ENCODE measurements at places on chromosomes 6 and 20.

GRCh38 chr6:112639391-112639831 is 292.3 kb downstream of the RFPL4B start:
- no peak for DNase-seq

DNA sequence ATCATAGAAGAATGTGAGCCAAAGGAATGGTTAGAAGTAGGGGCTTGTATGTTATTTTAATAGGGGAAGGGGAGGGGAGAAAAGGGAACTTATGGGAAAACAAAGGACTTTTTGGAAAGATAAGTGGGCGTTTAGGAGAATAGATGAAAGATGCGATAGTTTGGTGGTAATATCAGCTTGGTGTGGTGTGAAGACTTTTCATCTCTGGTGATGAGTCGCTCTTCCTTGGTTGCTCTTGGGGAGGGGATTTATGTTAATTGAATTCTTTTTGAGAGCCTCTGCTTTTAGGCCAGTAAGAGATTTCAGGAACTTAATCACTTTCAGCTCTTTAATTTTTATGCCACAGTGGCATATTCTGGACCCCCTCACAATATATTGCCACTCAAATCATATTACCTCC is 10.8 kb downstream of the HECA start:
- no peak for DNase-seq

DNA sequence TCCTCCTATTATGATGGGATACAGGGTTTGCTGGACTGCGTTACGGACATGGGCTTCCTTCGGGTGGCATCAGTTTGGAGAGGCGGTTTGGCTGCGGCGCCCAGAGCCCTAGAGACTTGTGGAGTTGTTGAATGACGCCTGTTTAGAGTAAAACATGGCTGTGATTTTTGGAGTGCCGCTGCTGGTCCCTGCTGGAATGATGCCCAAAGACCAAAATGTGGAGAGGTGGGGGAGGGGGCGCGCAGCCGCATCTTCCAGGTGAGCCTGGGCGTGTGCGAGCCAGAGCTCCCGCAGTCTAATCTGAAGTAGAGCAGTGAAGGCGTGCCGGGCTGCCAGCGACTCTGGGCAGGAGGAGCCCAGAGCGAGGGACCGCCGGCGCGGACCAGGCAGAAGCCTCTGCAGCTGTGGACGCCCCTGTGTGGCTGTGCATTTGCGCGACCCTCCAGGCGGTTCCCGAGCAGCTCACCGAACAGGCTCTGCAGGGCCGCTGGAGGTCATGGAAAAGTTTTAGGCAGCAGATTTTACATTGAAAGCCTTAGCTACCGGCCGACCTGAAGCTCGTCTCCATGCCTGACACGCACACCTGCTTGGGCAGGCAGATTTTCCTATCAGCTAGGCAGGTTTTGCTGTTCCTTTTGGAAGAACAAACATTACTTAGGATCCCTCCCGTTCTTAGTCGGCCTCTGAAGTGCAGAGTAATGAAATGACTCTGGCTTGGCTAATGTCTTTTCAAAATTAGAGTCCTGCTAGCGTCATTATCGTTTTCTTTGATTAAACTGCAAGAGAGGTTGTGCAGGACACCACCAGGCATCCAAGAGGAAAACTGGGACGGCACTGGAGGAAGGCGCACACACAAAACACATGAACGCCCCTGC is 298.2 kb downstream of the PHACTR1 start:
- DNase-seq: no peak

GRCh38 chr6:802701-803100 is 109.8 kb upstream of the EXOC2 start:
- DNase-seq: no peak

DNA sequence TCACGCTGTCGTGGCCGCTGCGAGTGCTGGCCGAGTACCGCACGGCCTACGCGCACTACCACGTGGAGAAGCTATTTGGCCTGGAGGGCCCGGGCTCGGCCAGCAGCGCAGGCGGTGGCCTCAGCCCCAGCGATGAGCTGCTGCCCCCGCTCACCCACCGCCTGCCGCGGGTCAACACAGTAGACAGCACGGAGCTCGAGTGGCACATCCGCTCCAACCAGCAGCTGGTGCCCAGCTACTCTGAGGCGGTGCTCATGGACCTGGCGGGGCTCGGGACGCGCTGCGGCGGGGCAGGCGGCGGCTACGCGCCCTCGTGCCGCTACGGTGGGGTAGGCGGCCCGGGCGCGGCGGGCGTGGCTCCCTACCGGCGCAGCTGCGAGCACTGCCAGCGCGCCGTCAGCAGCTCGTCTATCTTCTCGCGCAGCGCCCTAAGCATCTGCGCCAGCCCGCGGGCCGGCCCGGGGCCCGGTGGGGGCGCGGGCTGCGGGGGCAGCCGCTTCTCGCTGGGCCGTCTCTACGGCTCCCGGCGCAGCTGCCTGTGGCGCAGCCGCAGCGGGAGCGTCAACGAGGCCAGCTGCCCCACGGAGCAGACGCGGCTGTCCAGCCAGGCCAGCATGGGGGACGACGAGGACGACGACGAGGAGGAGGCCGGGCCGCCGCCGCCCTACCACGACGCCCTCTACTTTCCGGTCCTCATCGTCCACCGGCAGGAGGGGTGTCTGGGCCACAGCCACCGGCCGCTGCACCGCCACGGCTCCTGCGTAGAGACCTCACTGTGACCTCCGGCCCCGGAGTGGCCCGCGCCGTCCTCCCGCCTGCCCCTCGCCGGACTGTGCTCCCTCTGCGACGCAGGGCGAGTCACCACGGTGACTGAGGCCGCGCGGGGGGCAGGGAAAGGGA is 5.7 kb downstream of the TMEM151B start:
- no peak for DNase-seq

GRCh38 chr20:11719153-11719552 is 198.5 kb upstream of the BTBD3 start:
- no peak for DNase-seq

DNA sequence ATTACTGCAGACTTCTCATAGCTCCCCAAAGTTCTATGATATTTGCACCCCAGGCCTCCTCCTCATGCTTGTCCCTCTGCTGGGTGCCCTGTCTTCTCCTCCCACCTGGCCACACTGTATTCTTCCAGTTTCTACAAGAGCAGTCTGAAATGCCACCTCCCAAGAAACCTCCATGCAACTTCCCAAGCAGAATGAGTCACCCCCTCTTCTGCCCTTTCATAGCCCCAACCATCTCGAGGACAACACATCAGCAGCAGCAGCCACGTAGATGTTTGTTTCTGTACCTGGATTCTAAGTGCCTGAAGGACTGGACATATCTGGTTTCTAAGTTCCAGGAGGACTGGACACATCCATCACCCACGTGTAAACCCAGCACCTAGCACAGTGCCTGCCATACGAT is 6.6 kb upstream of the ULBP2 start:
- DNase-seq: no peak

GRCh38 chr6:139433631-139434419 is 59.4 kb upstream of the CITED2 start:
- no peak for DNase-seq

- DNase-seq: no peak
Observed at GRCh38 chr20:44776980-44777379, 31.3 kb downstream of the KCNK15 start.

GRCh38 chr6:22647719-22648118 is 78.4 kb downstream of the HDGFL1 start:
- no peak for DNase-seq

DNA sequence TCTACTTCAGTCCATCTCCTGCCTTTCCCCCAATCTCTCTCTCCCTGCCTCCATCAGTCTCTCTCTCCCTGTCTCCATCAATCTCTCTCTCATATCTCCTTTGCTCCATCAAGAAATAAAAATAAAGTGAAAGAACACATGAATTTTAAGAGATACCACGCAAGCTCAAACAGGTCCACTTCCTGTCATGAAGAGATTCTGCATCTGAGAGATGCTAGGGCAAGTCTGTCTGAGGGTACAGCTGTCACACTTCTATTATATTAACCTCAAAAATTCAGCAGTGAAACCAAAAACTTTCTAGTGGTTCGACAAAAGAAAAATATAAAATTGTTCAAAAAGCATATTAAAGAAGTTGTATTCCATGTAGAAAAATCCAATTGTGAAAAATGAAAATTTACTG is 296.8 kb upstream of the RSPO3 start:
- DNase-seq: no peak

DNA sequence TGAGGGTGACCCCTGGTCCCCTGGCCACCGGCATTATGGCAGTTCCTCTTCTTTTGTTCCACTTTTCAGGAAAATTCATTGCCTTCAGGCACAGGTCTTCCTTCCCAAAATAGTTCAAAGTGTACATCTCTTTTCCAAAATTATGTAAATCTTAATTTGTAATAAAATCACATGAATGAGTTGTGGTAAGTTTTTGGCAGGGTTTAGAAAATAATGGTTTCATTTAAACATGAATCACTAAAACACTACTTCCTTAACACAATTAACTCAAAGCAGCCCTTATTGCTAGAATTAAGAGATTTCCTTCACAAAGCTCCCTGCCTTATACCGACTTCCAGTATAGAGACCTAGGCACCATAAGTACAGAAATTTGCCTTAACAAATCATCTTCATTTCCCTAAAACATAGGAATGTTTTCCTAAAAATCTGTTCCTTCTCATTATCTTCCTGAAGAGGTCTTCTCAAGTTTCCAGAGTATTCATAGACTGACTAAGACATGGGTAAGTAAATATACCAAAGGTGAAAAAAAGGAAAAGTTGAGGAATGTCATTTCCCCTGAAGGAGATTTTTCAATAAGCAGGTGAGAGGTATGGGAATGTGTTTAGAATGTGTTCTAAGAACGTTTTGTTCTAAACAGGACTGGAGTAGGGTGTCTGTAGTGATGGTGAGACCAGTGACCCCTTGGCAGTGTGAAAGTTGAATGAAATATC is 148.2 kb upstream of the CITED2 start:
- DNase-seq: no peak

GRCh38 chr6:118280210-118280609 is 267.9 kb upstream of the PLN start:
- DNase-seq: no peak

- DNase-seq: no peak
Observed at GRCh38 chr20:17967521-17968365, 851 bp downstream of the SNX5 start.

GRCh38 chr20:37114012-37114411 is 18.2 kb upstream of the RBL1 start:
- DNase-seq: no peak

DNA sequence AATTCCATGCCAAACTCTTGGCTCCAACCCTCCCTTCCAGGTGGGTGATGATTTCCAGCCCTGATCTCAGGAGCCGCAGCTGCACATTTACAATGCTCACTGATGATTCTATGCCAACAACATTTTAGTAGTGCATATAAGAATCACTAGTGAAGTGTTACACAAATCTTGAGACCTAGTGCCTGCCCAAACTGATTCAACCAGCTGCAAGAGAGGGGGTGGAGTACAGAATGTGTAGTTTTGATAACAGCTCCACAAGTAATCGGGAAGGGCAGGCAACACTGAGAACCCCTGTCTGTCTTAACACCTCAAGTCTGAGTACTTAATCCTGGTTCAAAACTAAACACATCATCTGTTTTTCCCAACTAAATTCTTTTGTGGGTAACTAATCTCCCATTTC is 91.7 kb downstream of the PRDM1 start:
- no peak for DNase-seq

DNA sequence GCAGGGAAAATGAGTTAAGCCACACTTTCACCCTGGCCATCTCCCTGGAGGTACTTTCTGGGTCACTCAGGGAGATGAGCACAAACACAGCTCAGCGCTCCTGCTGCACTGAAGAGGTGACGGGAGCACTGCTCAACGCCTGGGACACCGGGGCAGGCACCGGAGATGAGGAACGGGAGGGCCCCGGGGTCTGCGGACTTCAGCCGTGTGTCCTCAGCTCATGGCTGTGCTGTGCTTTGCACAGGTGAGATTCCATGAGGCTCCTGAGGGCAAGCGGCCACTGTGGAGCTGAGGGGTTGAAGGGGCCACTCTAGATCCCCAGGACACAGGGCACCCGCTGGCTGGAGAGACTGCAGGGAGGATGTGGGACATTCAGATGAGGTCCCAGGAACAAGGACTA is 234.2 kb upstream of the EXOC2 start:
- DNase-seq: no peak

DNA sequence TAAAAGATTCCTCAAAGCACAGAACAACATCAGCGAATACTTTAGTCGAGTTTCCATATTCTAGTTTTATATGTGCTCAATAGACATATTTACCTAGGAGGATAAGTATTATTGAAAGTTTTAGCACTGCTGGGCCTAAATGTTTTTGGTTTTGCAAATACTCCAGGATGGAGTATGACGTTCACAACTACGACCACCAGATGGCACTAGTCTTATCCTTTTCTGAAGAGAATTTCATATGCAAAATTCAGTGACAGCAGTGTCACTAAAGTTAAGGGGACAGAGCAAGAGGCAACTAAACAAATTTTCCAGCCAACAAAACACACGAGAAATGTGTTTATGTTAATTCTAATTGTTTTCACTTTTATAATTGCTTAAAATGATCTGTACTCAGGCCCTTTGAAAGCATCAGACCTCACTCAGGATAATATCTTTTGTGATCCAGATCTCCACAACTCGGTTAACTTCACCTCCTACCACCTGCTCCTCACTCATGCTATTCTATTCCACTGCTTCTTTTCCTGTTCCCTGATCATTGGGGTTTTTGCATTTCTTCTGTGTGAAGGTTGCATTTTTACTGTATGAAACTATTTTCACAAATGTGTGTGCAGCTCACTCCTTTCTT is 220.8 kb downstream of the TRDN start:
- no peak for DNase-seq

- DNase-seq: no peak
Observed at GRCh38 chr20:54123587-54124180, 50.1 kb downstream of the CYP24A1 start.

GRCh38 chr20:38190936-38191371 is 25.9 kb upstream of the TGM2 start:
- DNase-seq: no peak

GRCh38 chr6:18312368-18312767 is 48.0 kb upstream of the DEK start:
- DNase-seq: no peak

- DNase-seq: no peak
Observed at GRCh38 chr6:137973201-137973600, 106.1 kb downstream of the TNFAIP3 start.

DNA sequence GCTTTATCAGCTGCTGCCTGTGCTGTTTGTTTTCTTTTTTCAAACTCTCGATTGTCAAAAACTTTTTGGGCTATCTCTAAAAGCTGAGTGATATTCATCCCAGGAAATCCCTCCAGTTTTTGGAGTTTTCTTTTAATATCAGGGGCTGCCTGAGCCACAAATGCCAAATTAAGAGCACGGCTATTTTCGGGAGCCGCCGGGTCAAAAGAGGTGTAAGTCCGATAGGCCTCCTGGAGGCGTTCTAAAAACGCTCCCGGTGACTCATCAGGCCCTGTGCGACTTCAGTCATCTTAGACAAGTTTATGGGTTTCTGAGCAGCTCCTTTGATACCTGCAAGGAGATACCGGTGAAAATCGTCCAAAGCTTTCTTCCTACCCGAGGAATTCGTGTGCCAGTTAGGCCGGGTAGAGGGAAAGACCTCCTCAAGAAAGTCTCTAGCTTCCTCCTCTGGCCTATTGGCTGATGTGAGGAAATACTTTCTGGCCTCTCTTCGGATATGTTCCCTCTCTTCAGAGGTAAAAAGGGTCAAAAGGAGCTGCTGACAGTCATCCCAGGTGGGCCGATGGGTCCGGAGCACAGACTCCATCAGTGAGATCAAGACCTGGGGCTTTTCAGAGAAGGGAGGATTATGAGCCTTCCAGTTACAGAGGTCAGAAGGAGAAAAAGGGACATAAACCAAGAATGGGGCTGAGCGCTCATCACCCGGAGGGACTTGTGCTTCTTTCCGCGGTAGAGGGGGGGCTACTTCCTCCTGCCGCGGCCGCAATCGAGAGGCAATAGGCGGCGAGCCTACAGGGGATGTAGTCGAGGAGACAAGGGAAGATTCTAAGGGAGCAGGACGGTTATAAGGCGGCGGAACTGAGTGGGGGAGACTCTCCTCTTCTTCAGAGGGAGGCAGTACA is 151.1 kb downstream of the TRIM27 start:
- DNase-seq: no peak

Data from cortex of kidney (tissue), 1 donor.